ENCODE measurements at places on chromosomes 7 and 10.

DNA sequence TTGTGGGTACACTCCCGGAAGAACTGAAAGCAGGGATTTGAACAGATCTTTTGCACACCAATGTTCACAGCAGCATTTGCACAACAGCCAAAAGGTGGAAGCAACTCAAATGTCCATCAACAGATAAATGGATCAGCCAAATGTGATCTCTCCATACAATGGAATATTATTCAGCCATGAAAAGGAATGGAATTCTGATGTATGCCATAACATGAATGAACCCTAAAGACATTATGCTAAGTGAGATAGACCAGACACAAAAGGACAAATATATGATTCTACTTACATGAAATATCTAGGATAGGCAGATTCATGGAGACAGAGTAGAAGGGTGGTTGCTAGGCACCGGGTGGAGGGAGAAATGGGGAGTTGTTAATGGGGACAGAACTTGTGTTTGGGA, 36.7 kb downstream of the CLEC2L start:
- DNase-seq, result no peak

DNA sequence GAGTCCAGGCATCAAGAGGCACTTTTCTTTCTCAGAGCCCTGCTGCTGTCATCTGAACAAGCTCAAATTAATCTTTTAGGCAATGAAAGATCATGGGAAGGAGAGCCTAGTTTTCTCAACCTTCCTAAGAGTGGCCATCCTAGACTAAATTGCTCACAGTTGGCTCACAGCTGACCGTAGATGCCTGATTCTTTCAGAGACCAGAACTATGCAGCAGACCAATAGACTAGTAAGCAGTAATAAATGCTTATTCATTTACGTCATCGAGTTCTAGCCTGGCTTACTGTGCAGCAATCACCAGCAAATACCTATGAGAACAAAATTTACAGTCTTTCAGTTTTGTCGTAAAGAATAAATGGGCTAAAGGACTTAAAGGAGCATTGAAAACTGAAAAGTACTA, 602.9 kb upstream of the GHITM start:
- no peak for DNase-seq

DNA sequence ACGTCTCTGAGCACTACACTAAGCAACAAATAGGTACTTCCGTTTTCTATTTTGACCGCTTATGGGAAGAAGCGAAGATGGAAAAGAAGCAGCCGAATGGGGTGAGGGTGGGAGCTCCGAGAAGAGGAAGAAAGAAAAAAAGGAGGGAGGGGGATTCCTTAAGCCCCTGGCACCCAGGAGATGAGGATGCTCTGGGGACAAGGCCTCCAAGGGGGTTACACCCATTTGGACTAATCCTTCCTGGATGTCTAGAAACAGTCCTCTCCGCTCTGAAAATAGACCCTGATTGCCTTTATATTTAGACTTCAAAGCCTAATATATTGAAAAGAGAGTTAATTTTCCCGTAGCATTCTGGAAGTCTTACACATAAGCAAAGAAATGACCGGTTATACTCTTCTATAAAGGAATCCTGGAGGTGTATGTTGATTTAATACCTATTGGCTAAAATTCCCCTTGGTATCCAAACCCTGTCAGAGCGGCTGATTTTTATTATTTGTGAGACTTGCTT, 676 bp upstream of the HTR7 start:
- no peak for DNase-seq

- DNase-seq, result no peak
Measured at GRCh38 chr7:7416031-7416858, 119.4 kb downstream of the COL28A1 start.

GRCh38 chr10:70803775-70804420, 11.8 kb upstream of the SGPL1 start:
- DNase-seq, result no peak

- no peak for DNase-seq
Measured at GRCh38 chr7:94089806-94090205, 85.7 kb upstream of the BET1 start.

- no peak for DNase-seq
Measured at GRCh38 chr7:29386196-29386765, 177.4 kb upstream of the PRR15 start.

Data from neuronal stem cell (in vitro differentiated cells).